ENCODE measurements at places on chromosomes 12 and 14. TPM values are rescaled to one million over a fixed set of nuclear protein-coding genes. Genes with fewer than 3 reads are reported as not detected.

The C3AR1 gene
- polyA plus RNA-seq = 7.6 TPM

The KRT6C gene
- not detected for polyA plus RNA-seq

The TBC1D30 gene
- 2.3 TPM for polyA plus RNA-seq

The FRS2 gene
- polyA plus RNA-seq = 17.1 TPM

The KRT74 gene
- polyA plus RNA-seq = not detected

The OTOGL gene
- 0.44 TPM for polyA plus RNA-seq

The MYH7 gene
- polyA plus RNA-seq = 525 TPM

The KCTD10 gene
- polyA plus RNA-seq = 32.6 TPM

The NRL gene
- polyA plus RNA-seq = 1.7 TPM

The RPGRIP1 gene
- polyA plus RNA-seq = 1.2 TPM

The PTPRQ gene
- 1.5 TPM for polyA plus RNA-seq

The CFL2 gene
- polyA plus RNA-seq = 647 TPM

The E2F7 gene
- 3.6 TPM for polyA plus RNA-seq

The ADAMTS20 gene
- 0.72 TPM for polyA plus RNA-seq

The OASL gene
- 0.09 TPM for polyA plus RNA-seq

The GDF3 gene
- not detected for polyA plus RNA-seq

The SMCO2 gene
- polyA plus RNA-seq = not detected

The AQP2 gene
- polyA plus RNA-seq = not detected
